ENCODE measurements at places on chromosomes 2 and 18.

GRCh38 chr2:141848191-141848590 is 282.6 kb downstream of the LRP1B start:
- DNase-seq: no peak

- no peak for DNase-seq
These were observed 31.6 kb upstream of the NCK2 start for GRCh38 chr2:105712981-105713596.

- no peak for DNase-seq
These were observed 15.0 kb upstream of the EIF2AK3 start for GRCh38 chr2:88642278-88642677.

DNA sequence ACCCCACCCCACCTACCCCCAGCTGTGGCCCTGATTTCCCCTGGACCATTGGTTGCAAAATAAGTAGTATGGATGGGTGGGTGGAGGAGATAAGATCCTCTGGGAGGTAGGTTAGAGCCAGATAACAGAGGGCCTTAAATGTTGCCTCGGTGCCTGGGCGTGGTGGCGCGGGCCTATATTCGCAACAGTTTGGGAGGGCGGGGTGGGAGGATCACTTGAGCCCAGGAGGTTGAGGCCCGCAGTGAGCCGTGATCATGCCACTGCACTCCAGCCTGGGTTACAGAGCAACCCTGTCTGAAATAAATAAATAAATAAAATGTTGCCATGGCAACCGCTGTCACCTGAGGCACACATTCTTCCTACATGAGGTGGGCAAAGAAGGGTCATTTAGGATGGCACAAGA is 103.3 kb upstream of the GATA6 start:
- no peak for DNase-seq

DNA sequence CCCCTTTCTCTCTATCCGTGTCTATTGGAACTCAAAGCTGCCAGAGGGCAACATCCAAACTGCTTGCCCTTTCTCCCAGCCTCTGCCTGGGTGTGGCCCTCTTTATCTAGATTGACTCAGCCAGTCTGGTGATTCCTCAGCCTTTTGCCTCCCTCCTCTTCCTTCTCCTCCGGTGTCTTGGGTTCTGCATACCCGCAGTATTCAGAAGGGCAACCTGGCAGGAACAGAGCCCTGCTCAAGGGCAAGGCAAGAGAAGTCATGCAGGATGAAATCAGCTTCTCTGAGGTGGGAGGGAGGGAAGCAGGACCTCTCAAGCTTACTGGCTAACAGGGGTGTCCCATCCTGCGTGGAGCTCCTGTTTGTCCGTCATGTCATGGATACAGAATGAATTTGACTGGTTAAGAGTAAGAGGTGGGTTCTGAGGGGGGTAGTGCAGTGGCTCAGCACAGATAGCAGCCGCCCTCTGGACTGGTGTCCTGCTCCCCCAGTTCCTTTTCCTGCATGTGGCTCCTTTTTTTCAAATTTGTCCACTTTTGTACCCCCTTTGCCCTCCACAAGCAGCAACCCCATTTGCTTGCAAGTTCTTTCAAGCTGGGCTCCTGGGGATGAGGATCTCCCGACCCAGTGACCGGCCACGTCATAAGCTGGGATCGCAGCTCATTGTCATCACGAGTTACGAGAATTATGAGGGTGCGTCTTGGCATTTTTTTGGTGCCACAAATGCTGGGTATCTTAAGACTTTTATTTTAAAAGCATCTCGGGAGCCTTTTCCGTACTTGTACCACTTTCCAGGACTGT is 154.1 kb downstream of the FHOD3 start:
- no peak for DNase-seq

DNA sequence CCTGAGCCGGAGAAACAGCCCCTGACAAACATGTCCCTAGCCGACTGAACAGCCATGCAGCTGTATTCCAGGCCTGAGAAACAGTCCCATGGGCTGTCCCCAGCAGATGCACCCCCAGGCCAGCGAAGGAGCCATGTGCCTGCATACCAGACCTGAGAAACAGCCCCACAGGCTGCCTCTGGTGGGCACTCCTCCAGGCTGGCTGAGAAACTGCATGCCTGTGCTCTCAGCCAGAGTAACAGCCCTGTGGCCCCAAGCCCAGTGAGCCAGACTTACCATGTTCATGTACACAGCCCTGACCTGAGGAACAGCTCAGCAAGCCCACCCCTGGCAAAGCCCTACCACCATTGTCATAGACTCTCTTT is 24.8 kb downstream of the BOLL start:
- no peak for DNase-seq

GRCh38 chr2:172928756-172929155 is 146.9 kb upstream of the MAP3K20 start:
- no peak for DNase-seq

- no peak for DNase-seq
These were observed 79.8 kb upstream of the RNF152 start for GRCh38 chr18:61972389-61973264.

DNA sequence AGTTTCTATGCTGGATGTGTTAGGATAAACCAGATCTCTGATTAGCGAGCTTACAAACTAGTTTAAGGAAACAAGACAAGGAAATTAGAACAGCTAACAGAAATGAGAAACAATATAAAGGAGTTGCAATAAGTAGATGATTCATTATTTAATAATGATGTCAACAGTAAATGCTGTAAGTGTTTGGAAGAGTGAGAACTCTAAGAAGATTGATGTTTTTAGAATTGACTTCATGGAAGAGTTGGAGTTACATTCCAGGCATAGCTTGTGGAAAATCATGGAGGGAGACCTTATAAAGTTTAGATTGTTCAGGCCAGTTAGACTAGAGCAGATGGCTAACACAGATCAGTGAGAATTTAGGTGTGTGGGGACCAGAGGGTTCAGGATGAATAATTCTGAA is 32.6 kb downstream of the PPP1R1C start:
- no peak for DNase-seq

GRCh38 chr2:225052703-225053102 is 10.4 kb upstream of the DOCK10 start:
- no peak for DNase-seq

- no peak for DNase-seq
These were observed 37.5 kb upstream of the DLX1 start for GRCh38 chr2:172047566-172048507.

- DNase-seq: no peak
These were observed 93.2 kb downstream of the SOCS6 start for GRCh38 chr18:70382017-70382416.

GRCh38 chr18:59988098-59988706 is 88.4 kb downstream of the PMAIP1 start:
- peak; percentile 47 for DNase-seq

- DNase-seq: no peak
These were observed 283.1 kb upstream of the TRIB2 start for GRCh38 chr2:12433626-12433990.

- no peak for DNase-seq
These were observed 73.1 kb upstream of the PID1 start for GRCh38 chr2:229344151-229344551.

DNA sequence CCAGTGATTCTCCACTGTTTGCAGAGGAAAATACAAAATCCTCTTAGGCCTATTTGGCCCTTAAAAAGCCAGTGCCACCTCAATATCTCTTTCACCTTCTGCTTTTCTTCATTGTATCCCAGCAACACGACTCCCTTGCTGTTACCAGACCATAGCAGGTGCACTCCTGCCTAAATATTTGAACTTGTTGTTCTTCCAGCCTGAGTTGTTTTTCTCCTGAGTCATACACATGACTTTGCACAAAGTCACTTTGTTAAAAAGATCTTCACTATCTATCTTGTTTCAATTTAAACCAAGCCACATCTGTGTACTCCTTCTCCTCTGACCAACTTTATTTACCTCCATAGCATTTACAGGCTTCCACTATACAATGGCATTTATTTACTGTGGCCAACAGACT is 103.6 kb downstream of the LRRTM4 start:
- DNase-seq: no peak

DNA sequence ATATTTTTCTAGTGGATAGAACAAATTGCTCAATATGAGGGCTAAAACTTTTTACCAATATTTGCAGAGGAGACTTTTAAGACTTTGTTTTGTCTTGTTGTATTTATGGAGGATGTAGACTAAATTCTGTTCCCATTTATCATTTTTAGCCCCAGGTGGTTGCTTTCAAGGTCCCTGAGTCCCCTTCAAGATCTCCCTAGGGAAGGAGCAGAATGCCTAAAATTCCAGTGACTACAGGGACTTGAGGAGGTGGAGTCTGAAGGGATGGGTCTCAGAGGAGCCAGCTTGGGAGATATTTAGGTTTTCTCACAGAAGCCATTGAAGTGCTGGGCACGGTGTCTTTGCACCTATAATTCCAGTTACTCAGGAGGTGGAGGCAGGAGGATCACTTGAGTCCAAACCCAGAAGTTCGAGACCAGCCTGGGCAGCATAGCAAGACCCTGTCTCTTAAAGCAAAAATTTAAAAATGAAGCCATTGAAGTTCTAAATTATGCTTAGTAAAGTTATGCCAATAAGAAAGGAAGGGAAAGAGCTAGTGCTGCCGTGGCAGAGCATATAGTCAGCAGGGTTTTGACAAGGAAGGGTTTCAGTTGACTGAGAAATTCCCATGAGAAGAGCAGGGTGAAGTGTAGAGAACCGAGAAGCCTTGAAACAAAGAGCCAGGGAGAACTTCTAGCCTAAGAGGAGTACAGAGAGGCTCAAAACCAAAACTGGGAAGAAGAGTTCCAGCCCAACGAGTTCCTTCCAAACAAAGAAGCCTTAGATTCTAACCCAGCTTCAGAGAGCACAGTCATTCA is 43.4 kb downstream of the COMMD1 start:
- DNase-seq: no peak

DNA sequence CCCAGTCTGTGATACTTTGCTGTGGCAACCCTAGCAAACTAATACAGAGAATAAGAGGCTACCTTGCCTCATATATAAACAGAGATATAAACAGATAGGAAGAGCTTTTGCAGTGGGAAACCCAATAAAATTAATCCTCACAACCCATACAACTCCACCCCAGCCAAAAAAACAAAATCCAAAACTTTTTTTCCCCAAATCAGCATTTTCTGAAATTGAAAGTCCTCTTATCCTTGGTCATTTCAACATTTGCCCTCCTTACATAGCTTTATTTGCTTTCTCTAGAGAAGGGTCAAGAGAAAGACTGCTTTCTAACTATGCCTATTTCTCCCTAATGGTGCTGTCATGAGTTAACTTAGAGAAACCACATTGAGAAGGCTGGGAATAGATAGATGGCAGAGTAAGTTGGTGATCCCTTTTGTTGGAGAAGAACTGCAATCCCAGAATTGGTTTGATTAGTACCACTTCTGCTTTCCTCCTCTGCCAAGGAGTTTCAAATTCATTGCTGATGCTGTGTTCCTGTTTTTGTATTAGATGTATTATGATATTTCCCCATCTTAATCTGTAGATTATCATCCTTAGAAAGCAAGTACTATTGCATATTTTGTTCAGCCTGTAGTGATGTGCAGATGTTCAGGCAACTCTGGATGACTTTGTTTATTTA is 76.5 kb upstream of the B3GNT2 start:
- DNase-seq: no peak

GRCh38 chr2:30565851-30566358 is 118.9 kb downstream of the LCLAT1 start:
- no peak for DNase-seq

DNA sequence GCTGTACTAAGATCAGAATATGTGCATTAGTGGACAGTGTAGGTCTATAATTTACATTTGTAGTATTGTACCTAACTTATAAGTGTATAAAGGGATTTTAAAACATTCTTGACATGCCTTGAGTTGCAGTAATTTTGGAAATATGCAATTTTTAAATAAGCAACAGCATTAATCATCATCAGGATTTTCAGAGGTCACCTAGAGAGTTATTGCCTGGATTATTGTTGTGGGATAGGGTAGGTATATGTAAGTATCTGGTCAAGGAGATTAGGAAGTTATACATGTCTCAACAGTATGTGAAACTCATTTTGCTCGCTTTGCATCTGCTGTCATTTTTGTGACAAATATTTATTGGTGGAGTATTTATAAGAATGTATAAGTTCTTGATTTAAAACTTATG is 184.2 kb downstream of the WDR7 start:
- no peak for DNase-seq

All from GM10248 (cell line).